Kidney glomerular epithelial cell (primary cell): ENCODE measurements at places on chromosomes 2 and 18.

- no peak for DNase-seq
Measured at GRCh38 chr18:2147476-2148230, 423.7 kb downstream of the METTL4 start.

GRCh38 chr18:4597301-4597700 is 142.2 kb upstream of the DLGAP1 start:
- DNase-seq = no peak

DNA sequence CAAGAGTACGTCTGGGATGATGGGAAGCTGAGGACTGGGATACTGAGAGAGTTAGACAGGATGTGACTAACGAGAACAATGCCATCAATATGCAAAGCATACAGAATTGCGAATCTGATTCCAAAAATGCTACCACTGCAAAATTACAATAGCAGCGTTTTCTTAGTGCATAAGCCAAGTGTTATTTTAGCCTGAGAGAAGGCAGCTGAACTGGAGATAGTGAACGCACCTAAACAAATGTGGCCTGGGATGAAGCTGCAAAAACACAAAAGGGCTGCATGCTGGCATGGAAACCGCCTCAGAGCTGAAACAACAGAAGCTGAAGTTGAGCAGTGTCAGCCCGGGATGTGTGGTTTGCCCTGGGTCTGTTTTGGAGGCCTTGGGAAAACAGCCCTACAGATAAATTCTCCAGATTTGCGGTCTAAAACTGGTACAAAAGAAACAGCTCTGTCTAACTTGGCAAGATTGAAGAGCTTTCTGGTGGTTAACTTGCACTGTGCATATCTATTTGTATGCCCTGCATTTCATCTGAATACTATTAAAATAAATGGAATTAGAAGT is 45.5 kb downstream of the LYPD6 start:
- DNase-seq = no peak

- no peak for DNase-seq
Measured at GRCh38 chr18:8657050-8657820, 48.0 kb downstream of the RAB12 start.

GRCh38 chr18:52716973-52717372 is 377.0 kb downstream of the DCC start:
- peak; percentile 25 for DNase-seq

- DNase-seq = no peak
Measured at GRCh38 chr18:4260107-4260506, 195.0 kb downstream of the DLGAP1 start.

- DNase-seq = no peak
Measured at GRCh38 chr2:239543702-239544101, 142.9 kb upstream of the HDAC4 start.

DNA sequence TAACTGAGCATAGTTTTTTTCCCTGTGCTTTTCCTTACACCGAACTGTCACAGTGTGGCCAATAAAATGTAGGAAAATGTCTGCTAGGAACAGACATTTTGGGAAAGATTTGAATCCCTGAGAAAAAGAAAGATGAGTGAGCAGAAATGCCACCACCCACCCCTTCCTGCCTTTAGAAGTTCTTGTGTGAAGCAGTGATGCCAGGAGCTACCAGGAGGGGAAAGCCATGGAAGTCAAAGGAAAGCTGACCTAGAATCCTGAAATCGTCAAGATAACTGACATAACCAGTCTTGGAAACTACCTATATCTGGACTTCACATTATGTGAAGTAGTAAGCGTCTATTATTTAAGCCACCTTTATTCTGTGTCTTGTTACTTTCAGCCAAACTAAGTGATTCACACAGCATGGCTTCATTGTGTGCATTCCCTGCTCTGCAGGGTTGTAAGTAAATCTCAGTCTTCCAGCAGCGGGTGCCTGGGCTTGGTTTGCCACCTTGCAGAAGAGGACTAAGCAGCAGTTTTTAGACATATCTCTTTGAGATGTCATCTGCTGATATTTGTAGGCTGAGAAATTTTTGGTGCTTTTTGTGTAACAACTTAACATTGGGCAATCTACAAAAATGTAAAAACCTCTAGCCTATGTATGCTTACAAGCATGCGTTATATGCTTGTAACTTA is 11.2 kb upstream of the SPRED2 start:
- no peak for DNase-seq

GRCh38 chr18:5515011-5515784 is 28.6 kb downstream of the EPB41L3 start:
- DNase-seq = no peak

GRCh38 chr2:75241696-75242095 is 42.4 kb upstream of the TACR1 start:
- no peak for DNase-seq

- no peak for DNase-seq
Measured at GRCh38 chr18:24181806-24182205, 42.9 kb downstream of the CABYR start.

DNA sequence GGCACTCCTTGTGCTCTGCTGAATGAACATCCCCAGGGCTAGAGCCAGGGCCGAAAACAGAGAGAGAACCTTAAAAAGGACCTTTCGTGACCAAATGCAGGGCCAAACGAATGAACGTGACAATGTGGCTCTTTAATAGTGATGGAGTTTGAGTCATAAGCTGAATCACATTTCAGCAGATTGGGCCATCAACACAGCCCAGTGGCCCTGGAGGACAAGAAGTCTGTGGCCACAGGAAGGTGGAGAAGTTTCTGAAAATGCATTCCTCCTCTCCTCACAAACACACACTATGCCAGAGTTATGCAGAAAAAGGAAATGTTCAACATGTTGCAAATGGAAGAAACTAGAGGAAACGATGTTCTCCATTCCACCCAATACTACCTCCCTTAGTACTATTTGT is 415.8 kb downstream of the HRH4 start:
- DNase-seq = no peak

DNA sequence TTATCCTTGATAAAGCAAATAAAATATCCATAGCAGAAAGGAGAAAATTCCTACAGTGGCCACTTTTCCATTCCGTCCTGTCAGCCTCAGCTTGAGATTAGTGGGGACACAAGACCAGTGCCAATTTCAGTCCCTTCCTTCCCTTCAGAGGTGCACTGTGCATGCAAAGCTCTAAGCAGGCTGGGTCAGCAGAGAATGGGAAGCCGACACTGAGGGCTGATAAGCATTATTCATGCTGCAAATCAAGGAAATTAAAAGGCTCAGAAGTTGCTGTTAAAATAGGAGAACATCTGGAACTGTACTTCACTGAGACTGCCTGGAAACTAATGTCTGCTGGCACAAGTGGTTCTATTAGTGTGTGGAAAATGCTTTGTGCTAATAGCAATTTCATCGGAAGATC is 534.3 kb downstream of the ADCYAP1 start:
- DNase-seq = no peak

DNA sequence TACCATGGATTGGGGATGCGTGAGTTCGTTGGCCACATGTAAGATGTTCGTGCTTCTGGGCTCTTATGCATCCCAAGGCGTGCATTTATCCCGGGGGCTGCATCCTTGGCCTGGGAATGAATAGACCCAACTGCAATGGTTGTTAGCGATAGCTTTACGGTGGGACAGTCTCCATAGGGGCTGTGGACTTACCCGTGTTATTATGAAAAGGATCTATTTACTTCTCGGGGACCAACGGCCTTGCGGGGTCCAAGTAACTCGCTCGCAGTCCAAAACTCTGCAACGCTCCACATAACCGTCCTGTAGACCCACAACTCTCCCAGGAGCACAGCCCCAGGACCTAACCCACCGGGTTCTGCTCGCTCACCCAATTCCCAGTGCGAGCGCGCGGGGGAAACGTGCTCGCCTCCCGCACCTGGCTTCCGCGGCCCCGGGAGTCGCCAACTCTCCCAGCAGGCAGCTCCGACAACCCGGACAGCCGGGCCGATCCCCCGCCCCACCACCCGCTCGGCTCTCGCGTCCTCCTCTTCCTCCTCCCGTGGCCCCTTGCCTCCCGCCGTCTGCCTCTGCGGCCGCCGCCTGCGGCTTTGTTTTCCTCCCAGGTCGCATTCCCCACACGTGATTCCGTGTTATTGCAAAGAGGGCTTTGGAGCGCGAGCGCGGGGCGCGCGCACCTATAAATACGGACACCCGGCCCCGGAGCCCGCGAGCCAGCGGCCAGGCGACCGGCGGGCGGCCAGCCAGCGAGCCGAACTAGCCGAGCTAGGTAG is at the start of gene CABLES1:
Gene CABLES1 (plus strand): TSS at position 706 of the 770 bp plus-strand sequence. CDS start 278 bp downstream, outside the sequence.
- DNase-seq = peak; percentile 22

DNA sequence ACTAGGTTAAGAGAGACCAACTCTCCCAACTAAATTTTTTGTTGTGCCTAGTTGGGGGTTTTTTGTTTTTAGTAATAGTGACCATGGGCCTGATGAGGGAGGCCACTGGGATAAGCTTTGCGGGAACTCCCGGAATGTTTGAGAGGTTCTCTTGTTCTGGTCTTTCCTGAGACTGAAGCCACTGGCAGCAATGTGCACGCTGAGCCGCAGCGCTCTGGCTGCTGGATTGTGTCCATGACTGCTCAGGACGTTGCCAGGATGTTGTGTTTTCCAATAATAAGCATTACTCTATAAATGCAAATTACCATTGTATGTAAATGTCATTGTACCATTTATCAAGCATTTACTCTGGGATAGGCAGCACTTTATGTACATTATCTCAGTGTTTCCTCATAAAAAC is 126.1 kb downstream of the GALNT1 start:
- no peak for DNase-seq

DNA sequence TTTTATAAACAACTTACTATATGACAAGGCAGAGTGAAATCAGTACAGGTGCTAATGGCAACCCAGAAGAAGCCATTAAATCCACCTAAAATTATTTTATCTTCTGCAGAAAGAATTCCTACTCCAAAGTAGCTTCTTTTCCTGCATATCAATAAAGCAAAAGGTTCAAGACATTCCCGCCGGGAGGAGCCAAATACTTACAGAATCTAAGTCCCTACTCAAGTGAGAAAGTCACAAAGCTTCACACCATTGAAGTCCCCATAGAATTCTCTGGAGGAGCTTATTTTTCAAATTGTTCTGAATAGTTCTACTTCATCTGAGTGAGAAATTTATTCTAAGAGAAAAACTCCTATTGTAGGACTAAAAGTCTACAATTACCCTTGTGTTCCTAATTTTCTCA is 233.7 kb upstream of the HNRNPA3 start:
- DNase-seq = no peak

DNA sequence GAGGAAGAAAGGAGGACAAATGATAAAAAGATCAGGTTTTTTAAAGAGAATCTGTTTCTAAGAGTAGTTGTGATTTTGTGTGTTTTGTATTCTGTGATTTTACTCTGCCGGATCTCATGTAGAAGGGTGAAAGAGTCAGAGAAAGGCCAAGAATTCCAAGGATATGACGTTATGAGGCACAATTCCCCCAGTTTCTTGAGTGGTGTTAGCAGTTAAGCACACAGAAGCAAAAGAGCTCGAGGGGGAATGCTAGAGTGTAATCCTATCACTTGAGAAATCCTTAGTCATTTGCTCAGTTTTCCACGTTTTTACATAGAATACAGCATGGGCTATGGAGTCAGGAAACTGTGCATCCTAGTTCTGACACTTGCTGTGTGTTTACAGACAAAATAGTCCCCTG is 34.8 kb downstream of the METTL4 start:
- no peak for DNase-seq

DNA sequence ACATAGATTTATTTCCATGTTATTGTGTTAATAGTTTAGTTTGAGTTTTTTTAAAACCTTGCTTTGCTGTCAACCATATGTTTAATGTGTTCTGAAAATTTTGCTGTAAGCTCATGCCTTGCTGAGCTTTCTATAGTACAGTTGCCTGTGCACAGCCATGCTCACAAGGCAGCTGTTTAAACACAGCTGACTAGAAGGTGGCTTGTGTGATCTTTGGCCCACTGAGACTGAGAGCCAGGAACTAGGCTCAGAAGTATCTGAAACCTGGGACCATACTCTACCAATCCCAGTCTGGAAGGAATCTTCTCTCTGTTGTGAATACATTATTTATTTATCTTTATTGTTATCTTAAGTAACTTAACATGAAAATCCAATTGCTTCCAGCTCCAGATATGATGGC is 350.5 kb downstream of the KIAA1328 start:
- DNase-seq = no peak

DNA sequence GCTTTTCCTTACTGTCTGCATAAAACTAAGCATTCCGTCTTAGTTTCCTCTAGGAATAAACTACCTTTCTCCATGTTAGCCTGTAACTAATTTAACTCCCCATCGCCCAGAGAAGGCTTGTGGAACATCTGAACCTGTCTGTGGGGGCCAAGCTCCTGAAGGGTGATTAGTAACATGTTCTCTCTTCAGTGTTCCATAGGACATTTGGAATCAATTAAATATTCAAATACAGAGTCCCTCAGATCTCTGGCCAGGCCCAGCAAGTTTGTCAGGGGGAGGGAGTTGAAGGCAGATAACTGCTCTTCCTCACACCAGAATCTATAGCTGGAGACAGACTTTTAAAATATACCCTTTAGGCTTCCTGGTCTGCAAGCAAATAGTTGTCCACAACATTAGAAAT is 8.8 kb downstream of the RDH14 start:
- no peak for DNase-seq

- no peak for DNase-seq
Measured at GRCh38 chr18:10011061-10011460, 97.2 kb downstream of the VAPA start.

- peak; percentile 50 for DNase-seq
Measured at GRCh38 chr2:149094217-149095015, 55.9 kb downstream of the LYPD6B start.

DNA sequence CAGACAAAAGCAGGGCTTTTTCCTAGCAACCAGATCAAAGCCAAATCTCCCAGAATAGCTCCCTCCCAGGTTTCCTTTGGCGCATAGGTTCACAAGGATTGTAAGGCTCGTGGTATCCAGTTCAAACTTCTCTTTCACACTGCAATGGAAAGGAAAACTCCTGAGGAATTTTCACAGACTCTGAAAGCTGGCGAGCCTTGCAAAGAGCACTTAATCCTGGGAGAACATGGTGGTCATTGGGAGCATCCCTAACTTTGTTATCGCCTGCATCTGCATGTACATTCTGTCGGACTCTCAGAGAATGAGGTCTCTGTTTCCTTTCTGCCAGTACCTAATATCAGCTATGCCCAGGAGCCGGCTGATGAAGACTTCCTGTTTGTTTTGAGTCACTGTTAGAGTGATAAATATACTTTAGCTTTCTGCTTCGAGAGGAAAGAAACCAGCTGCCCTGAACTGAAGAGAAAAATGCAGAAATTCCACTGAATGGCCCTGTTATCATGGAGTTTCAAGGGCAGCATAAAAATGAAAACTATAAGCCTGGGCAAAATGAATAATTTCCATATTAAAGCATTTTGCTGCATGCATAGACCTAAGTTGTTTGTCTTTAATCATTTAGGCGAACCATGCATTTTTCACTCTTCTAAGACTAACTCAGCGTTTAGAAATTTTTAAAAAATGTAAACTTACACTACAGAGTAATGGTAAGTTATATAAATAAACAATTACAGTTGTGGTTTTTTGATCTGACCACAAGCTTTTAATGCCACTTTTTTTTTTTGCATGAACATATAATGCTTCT is 76.4 kb upstream of the ZEB2 start:
- peak; percentile 48 for DNase-seq

DNA sequence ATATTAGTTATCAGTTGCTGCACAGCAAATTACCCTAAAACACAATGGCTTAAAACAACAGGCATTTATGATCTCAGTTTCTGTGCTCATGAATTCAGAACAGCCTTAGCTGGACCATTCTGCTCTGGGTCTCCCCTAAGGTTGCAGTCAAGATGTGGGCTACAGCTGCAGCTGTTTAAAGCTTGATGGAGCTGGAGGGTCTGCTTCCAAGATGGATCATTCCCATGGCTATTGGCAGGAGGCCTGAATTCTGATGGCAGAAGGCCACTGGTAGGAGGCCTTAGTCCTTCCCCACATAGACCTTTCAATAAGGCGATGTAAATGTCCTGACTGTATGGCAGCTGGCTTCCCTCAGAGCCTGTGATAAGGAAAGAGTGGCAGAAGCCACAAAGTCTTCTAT is 118.6 kb upstream of the SERPINE2 start:
- no peak for DNase-seq

GRCh38 chr18:79381811-79382311 is 13.9 kb upstream of the NFATC1 start:
- no peak for DNase-seq
